ENCODE measurements at places on chromosomes 4 and X. TPM values are rescaled to one million over a fixed set of nuclear protein-coding genes. Genes with fewer than 3 reads are reported as not detected.

- no peaks in the 10 kb centered on the region for H3K4me1 ChIP-seq
- no peak overlapping the region for H3K27ac ChIP-seq
- no peaks in the 10 kb centered on the region for H3K27me3 ChIP-seq
- peak; percentile 79 for DNase-seq
Observed at GRCh38 chr4:2497931-2498330, 29.0 kb downstream of the RNF4 start.

DNA sequence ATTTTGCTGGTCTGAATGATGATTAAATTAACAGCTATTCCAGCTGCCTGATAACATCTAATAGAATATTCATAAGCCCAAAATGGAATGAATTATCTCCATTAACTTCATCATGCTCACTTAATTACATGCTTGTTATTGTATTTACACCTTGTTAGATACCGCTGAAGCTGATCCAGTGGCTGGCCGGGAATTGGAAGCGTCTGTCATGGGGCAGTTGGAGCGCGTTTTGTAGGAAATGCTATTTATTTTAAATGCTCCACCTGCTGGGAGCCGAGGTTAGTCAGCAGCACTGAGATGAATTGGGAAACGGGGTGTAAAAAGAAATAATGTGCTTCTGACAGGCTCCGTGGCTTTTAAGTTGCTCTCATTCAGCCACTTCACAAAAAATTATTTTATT is 25.2 kb downstream of the ARX start:
- no peaks in the 10 kb centered on the region for H3K36me3 ChIP-seq
- no peak overlapping the region for H3K4me3 ChIP-seq
- H3K4me1 ChIP-seq: peaks cover 2% of the 10 kb centered on the region
- H3K27ac ChIP-seq: no peak overlapping the region
- H3K27me3 ChIP-seq: peaks cover 27% of the 10 kb centered on the region

- no peaks in the 10 kb centered on the region for H3K27me3 ChIP-seq
- no peak overlapping the region for H3K27ac ChIP-seq
- no peaks in the 10 kb centered on the region for H3K4me1 ChIP-seq
- peak; percentile 26 for DNase-seq
- no peak overlapping the region for H3K4me3 ChIP-seq
Observed at GRCh38 chr4:168163106-168163505, 70.8 kb downstream of the ANXA10 start.

The CT45A1 gene
- total RNA-seq: 0.13 TPM

The GPRASP2 gene
- total RNA-seq: 27.9 TPM
